ENCODE measurements at places on chromosomes 12 and 14.
A peak's percentile ranks its signal among the peaks of the same experiment; 100 is the strongest.

DNA sequence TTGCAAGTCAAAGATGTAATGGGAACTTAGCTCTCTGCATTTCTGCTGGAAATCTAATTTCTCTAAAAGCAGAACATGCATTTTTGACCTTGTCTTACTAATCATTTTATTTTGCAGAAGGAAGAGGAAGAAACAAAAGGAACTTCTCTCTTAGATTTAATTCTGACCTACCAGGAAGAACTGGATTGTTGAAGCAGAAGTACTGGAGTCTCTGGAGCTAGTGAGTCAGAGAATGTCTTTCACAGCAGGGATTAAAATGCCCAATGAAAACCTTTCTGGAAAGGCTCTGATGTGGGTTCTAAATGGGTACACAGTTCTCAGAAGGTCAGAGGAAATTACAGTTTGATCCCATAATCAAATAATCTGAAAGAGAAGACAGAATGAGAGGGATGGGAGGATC lies 70.8 kb upstream of the GNG2 start:
- no peak for ATAC-seq

GRCh38 chr14:65101631-65102440 lies 481 bp downstream of the MAX start:
- peak; percentile 49 for ATAC-seq

DNA sequence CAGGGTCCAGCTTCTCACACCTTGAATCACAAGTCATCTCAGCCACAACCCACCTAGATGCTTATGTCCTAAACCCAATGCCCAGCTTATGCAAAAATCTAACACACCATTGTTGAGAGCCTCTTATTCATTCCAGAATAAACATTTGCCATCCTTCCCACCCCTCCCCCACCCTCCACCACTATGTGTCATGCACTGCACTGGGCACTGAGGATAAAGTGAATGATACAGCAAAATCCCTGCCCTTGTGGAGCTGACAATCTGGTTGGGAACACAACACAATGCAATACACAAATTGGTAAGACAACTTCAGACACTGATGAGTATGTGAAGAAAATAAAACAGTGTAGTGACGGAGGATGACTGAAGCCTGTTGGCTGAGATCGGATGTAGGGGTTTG lies 1.4 kb upstream of the GLTP start:
- ATAC-seq, result no peak

GRCh38 chr12:12613344-12613743 lies 1.7 kb downstream of the CREBL2 start:
- ATAC-seq, result no peak

DNA sequence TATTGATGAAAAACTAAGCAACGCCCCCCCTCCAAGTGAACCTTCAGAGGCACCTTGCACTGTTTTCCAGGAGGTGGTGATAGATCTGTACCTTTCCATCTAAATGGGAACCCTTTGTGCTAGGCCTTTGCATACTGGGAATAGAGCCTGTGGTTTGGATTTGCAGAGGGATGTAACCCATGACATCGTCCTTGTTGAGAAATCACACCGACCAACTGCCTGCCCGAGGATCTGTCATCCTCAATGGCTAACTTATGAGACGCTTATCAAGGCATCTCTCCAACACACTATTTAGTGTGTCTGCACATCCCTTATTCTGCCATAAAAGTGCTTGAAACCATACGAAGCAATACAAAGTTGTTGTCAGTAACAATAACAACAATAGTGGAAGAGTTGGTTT lies 22.9 kb downstream of the NTN4 start:
- ATAC-seq, result no peak

GRCh38 chr12:14510574-14510973 lies 57.1 kb downstream of the PLBD1 start:
- no peak for ATAC-seq

DNA sequence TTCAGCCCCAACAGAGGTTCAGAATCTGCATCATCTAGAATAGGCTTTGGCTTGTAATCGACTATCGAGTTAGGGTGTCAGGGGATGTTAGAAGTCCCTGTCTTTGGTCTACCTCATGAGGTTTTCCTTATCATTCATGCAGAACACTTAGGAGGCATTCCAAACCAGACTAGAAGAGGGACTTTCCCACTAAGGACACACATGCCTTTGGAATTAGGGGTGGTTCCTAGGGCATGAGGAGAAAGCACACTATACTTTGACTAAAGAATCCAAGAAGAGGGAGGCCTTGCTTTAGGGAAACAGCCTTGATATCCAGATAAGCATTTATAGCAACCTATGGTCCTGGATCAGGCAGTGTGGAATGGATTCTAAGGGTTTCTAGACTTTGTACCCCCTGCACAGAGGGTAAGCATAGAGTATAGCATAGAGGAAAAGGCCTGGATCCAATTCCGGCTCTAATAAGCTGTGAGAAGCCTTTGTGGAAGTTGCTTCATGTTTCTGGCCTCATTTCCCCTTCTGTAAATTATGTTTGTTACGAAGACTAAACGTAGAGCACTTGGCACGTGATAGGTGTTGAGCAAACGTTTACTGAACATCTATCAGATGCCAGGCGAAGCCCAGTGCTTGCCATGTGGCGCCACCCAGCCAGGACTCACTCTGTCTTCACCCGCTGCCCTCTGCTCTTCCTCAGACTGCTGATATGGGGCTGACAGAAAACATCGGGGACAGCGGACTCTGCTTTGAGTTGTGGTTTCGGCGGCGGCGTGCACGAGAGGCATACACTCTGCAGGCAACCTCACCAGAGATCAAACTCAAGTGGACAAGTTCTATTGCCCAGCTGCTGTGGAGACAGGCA lies 13.2 kb downstream of the ZNF219 start:
- ATAC-seq, result peak; percentile 11

- ATAC-seq, result no peak
Observed at GRCh38 chr12:113136128-113136989, 798 bp upstream of the RASAL1 start.

GRCh38 chr12:94033784-94034183 lies 114.6 kb upstream of the PLXNC1 start:
- no peak for ATAC-seq

DNA sequence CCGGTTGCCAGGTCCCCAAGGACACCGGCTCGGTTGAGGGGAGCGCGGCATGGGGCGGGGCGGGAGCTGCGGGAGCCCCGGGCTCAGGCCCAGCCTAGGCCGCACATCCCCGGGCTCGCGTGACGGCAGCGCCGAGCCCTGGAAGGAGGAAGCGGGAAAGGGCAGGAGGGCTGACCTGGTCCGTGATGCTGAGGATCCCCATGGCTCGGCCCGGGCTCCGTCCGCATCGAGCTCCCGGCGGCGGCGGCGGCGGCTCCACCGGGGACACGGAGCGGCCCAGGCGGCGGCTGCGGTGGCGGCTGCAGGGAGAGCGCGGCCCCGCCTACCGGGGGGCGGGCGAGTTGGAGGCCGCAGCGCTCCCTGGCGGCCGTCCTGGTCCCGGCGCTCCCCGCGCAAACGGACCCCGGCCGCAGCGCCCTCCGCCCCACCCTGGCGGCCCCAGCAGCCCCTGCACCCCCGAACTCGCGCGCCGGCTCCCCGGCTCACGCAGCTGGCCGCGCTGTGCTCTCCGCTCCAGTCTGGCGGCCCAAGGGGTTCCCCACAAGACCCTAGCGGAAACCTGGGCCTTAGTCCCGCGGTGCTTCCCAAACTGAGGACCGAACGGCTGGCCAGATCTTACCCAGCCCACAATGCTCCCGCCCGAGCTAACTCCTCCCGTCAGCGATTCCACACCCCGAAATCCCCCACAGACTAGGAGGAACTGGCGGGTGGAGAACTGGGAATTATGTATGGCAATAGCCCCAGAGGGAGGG lies at the start of gene ANKRD52:
Gene ANKRD52, minus strand, starts transcription at position 317 of the 752 bp plus-strand sequence. Its CDS starts 115 bp downstream, at position 202.
- ATAC-seq, result peak; percentile 84
